ENCODE measurements at places on chromosomes 13 and 19. TPM values are rescaled to one million over a fixed set of nuclear protein-coding genes. Genes with fewer than 3 reads are reported as not detected.

The CNFN gene
- 0.97 TPM for total RNA-seq

The NPAS1 gene
- total RNA-seq: 1.2 TPM

The ZNF416 gene
- 4.6 TPM for total RNA-seq

The EID2B gene
- 2.3 TPM for total RNA-seq

The CEACAM1 gene
- 2.4 TPM for total RNA-seq

The KLK14 gene
- total RNA-seq: 0.21 TPM

The ZNF724 gene
- 1.2 TPM for total RNA-seq

The BST2 gene
- total RNA-seq: 72.6 TPM

The NKPD1 gene
- not detected for total RNA-seq

The ACER1 gene
- not detected for total RNA-seq

The MEIS3 gene
- total RNA-seq: 5.6 TPM

The PLK5 gene
- not detected for total RNA-seq

The ZNF865 gene
- total RNA-seq: 16.2 TPM

The PLEKHF1 gene
- 28.1 TPM for total RNA-seq

The CEACAM16 gene
- not detected for total RNA-seq

The CRLF1 gene
- 66.7 TPM for total RNA-seq

The ZNF382 gene
- 13.1 TPM for total RNA-seq

The ZNF568 gene
- total RNA-seq: 9.2 TPM

The CD37 gene
- 10.6 TPM for total RNA-seq

The NLRP11 gene
- total RNA-seq: not detected

The SLC10A2 gene
- total RNA-seq: not detected

The ZNF256 gene
- total RNA-seq: 15.3 TPM

The KL gene
- total RNA-seq: 3.3 TPM

The FCER2 gene
- 0.31 TPM for total RNA-seq

The RYR1 gene
- total RNA-seq: 3.0 TPM

The ZNF540 gene
- total RNA-seq: 7.4 TPM

The FUT1 gene
- 3.5 TPM for total RNA-seq

All from left cardiac atrium (tissue), 4 donors.